ENCODE measurements at places on chromosomes 6 and 20.
A peak's percentile ranks its signal among the peaks of the same experiment; 100 is the strongest.

DNA sequence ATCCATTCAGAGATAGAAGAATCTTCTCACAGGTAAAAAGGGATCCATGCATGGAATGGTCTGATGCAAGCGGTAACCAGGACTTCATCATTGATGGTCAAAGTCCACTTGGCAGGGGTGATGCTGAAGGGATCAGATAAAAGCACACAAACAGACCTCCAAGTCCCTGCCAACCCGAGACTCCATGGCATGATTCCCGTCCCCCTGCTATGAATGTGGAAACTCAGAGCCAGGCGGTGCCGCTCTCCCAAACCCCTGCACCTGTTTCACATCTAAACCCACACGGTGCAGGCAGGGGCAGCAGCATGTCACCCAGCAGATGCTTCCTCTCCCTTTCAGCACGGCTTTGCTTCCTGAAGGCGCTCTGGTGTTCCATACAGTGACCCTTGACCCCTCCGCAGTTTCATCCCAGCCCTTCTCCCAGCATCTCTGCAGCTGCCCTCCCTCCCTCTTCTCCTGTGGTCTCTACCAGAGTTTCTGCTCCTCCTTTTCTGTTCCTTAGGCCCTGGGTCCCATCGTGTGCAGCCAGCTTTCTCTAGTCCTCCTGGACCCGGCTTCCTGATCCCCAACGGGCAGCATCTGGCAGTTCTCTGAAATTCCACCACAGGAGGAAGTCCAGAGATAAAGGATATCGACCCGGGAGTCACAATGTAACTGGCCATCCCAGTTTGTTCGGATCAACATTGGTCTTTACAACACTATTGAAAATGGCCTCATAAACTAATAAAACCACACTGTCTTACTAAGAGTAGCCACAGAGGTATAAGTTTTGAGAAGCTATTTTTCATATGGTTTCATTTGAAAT, 235.0 kb downstream of the TTLL2 start:
- DNase-seq, result no peak

- DNase-seq, result no peak
Observed at GRCh38 chr6:24960991-24961475, 25.3 kb upstream of the RIPOR2 start.

GRCh38 chr6:85482905-85483700, 33.2 kb downstream of the NT5E start:
- DNase-seq, result peak; percentile 80

DNA sequence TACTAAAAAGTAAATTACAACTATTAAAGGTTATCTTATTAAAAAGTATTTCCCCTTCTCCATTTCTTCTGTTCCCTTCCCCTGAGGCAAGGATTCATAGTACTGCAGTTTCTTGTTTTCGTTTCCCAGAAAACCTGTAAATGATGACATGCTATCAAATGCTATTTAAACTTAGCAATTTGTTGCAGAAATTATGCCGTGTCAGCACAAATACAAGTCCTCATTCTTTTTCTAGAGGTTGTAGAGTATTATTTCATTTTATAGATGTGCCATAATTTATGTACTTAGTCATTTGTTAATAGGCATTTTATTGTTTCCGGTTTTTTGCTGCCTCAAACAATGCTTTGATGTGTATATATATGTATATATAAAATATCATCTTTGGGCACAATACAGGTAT, 268.4 kb downstream of the PLCB1 start:
- no peak for DNase-seq

- no peak for DNase-seq
Observed at GRCh38 chr6:108587258-108588059, 26.7 kb downstream of the FOXO3 start.

GRCh38 chr6:144346719-144347447, 61.7 kb downstream of the UTRN start:
- DNase-seq, result peak; percentile 56

DNA sequence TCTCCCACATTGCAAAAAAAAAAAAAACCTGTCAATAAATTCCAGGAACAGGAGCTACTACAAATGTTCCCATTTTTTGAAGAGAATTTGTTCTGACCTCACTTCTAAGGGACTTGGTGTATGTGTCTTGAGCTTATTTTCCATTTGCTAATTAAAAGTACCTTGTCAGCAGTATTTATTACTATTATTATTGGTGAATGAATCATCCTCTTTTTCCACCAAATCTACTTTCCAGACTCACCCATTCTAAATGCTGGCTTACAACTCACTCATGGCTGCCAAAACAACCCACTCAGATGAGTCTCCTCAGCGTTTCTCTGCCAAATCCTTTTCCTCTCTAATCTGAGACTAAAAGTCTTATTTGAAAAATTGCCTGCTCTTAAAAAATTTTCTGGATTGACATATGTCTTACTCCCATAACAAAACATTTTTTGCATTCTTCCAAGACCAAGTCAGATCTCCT, 33.2 kb upstream of the TASP1 start:
- DNase-seq, result no peak

- DNase-seq, result no peak
Observed at GRCh38 chr6:151408858-151409257, 17.5 kb upstream of the ZBTB2 start.

- no peak for DNase-seq
Observed at GRCh38 chr20:56361900-56362299, 3.1 kb downstream of the FAM210B start.

DNA sequence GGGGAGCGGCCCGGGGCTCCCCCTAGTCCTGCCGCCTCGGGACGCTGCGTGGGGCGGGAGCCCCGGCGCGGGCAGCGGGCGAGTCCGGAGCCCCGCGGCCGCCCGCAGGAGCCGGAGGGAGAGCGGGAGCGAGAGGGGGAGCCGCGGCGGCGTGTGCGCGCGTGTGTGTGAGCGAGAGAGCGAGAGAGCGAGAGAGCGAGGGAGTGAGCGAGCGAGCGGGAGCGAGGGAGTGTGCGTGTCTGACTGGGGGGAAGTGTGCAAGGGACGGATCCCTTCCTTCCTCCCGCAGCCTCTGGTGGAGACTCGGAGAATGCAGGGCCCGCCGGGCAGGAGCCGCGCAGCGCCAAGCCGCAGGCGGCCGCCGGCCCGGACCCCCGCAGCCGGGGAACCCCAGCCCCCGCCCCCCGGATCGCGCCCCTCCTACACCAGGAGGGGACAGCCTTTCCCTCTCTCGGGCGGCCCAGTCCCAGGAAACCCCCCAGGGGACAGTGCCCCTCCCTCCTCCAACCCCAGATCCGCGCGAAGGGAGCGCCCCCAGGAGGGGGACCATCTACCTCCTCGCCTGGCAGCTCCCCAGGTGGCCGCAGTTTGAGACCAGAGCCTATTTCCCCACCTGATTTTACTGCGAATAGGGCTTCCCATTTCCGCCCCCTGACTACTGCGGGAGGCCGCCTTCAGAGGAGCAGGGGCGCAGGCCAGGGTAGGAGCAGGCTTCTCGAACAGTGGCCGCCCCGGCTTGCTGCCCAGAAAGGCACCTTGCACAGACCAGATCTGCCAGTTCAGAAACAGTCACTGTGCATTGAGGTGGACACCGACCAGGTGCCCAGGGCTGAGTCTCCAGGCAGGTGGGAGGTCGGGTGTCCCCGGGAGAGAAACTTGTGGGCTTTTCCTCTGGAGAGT, at the start of gene CDH22:
TSS of gene CDH22 (minus strand) at position 241 of the 900 bp plus-strand sequence. CDS start 57,204 bp downstream, outside the sequence.
- peak; percentile 3 for DNase-seq

DNA sequence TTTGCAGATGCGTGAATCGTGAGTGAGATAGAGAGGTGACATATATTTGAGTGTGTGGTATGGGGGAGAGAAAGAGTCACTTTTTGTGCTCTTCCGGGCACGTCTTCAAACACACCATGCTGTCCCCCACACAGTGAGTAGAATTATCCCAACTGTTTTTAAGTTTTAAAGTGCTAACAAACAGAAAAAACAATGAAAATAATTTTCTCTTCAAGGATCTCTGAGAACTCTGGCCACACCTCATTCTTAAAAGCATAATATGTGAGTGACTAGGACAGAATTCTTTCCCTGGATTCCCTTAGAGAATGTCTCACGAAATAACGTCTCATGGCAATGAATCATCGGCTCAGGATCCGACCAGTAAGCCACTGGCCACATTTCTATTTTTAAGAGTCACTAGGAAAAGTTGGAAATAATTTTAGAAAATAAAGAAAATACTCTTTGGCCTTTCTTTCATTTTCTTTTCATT, 235.7 kb upstream of the ZNF217 start:
- DNase-seq, result no peak

DNA sequence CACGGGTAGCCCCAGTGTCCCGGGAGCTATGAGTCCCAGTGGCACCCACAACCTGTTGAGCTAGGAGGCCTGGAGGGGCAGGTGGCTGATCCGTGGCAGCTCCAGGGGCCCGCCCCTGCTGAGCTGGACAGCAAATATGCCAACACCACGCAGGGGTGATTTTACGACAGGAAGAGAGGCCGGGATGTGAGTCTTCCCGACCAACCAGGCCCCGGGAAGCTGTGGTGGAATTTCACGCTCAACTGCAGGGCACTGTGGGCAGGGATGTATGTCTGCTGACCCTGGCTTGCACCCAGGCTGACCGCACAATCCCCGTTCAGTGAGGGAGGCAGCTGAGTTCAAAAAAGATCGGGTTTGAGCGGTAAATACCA, 183.9 kb downstream of the ERMARD start:
- DNase-seq, result no peak

DNA sequence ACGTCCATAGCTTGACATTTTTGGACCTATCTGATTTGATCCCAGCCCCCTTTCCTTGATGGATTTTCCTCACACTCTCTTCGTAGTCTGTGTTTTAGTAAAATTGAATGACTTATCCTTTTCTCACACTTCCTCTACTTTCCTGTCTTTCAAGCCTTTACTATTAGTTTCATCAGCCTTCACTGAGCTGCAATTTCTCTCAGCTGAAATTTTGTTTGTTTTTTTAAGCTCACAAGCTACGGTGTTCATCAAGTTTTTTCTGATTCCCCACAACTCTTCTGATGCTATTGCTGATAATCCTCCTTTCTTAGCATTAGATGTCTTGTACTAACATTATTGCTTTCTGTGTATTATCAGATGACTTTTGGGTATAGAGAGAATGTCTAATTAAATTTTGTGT, 263.7 kb downstream of the TBX18 start:
- DNase-seq, result no peak

GRCh38 chr6:85460921-85461797, 11.3 kb downstream of the NT5E start:
- DNase-seq, result peak; percentile 66

GRCh38 chr20:58646257-58646656, 4.8 kb upstream of the STX16 start:
- no peak for DNase-seq

- DNase-seq, result no peak
Observed at GRCh38 chr20:10848810-10849370, 175.1 kb upstream of the JAG1 start.

- no peak for DNase-seq
Observed at GRCh38 chr20:46359233-46359751, 47.1 kb downstream of the ELMO2 start.

DNA sequence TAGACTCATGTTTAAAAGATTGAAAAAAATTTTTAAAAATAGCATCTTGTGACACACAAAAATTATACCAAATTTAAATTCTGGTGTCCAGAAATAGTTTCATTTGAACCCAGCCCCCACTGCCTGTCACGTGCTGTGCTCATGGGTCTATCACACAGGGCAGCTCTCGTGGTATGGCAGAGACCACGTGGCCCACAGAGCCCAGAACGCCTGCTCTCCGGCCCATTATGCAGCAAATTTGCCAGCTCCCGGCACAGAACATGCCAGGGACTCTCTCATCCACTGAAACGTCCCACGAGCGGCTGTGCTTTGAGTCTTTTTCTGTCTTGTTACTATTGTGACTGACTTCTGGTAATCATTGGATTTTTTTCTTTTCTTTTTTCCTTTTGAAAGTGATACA, 224.3 kb downstream of the TTLL2 start:
- no peak for DNase-seq

GRCh38 chr20:37226889-37227288, 34.7 kb downstream of the GHRH start:
- no peak for DNase-seq

DNA sequence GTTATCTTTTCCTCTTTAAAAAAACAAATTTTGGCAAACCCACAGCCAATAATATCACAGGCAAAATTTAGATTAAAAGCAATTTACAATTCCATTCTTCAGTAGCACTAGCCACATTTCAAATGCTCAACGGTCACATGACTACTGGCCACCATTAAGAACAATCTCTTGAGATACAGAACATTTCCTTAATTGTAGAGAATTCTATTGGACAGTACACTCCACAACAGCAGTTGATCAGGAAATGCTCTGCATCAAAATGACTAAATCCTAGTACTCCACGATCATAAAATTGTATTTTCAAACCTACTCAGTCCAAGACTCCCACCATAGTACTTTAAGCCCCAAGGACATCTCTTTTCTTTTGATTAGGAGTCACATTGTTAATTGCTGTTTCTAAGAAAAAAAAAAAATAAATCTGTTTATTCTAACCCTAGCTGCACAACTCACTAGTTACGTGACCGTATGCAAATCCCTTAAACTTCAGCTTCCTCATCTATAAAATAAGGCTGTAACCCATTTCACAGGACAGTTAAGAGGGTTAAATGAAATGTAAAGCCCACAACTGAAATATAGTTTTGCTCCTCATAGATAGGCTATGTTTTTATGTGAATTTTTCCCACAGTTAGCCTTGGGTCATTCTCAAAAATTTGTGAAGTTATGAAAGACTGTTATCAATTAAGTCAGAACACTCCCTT, 9.8 kb downstream of the C6orf62 start:
- DNase-seq, result no peak

GRCh38 chr6:33980176-33981175, 165.4 kb downstream of the GRM4 start:
- DNase-seq, result no peak

GRCh38 chr6:100379386-100379785, 85.3 kb downstream of the SIM1 start:
- no peak for DNase-seq

- DNase-seq, result no peak
Observed at GRCh38 chr6:121838842-121839241, 403.4 kb downstream of the GJA1 start.

DNA sequence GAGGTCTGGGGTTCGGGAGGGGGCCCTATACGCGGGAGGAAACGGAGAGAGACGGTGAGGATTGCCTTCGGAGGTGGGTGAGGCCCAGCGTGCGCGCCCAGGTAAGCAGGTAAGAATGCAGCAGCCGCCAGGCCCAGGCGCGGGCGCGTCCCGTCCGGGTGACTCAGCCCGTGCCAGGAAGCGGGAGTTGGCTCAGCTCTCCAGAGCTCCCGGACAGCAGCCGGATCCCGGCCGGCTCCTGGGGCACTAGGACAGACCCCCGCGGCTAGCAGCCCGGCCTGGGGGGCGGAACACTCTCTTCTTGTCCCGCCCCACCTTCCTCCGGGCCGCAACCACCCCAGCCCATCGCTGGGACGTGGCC, 1.5 kb upstream of the MDFI start:
- DNase-seq, result no peak

DNA sequence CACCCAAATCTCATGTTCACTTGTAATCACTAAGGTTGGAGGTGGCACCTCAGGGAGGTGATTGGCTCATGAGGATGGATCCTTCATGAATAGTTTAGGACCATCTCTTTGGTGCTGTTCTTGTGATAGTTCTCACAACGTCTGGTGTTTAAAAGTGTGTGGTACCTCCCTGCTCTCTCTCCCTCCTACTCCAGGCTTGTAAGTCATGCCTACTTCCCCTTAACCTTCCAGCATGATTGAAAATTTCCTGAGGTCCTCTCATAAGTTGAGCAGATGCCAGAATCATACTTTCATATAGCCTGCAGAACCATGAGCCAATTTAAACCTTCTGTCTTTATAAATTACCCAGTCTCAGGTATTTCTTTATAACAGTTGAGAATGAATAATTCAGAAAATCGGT, 16.6 kb downstream of the HLA-A start:
- DNase-seq, result no peak

- DNase-seq, result no peak
Observed at GRCh38 chr20:14992153-14992552, 654.7 kb upstream of the FLRT3 start.
